Epithelial cell of alveolus of lung (primary cell): ENCODE measurements at places on chromosomes 5 and 9. TPM values are rescaled to one million over a fixed set of nuclear protein-coding genes. Genes with fewer than 3 reads are reported as not detected.

Gene ST8SIA4
- total RNA-seq = 3.1 and 4.1 TPM in 2 replicates

Gene FREM1
- 0.08 and 0.26 TPM in 2 replicates for total RNA-seq

Gene IL4
- not detected in 2 replicates for total RNA-seq

Gene PDE6A
- under 0.01 and 0.13 TPM in 2 replicates for total RNA-seq

Gene KCNV2
- total RNA-seq = not detected in 2 replicates
